PC-3 (cell line): ENCODE measurements at places on chromosomes 6 and 20. TPM values are rescaled to one million over a fixed set of nuclear protein-coding genes. Genes with fewer than 3 reads are reported as not detected.

Gene BPI
- not detected in 2 replicates for total RNA-seq

Gene MAFB
- total RNA-seq: 0.04 TPM in 1 of 2 replicates, not detected in the other

Gene ARMH2
- not detected in 2 replicates for total RNA-seq

Gene ATF6B
- 33.4 and 35.7 TPM in 2 replicates for total RNA-seq

Gene EPB41L2
- 26.9 and 39.9 TPM in 2 replicates for total RNA-seq

Gene SGK2
- total RNA-seq: 3.0 and 6.6 TPM in 2 replicates

- no peak for DNase-seq
Measured at GRCh38 chr6:127586372-127586771, 9.4 kb downstream of the C6orf58 start.

DNA sequence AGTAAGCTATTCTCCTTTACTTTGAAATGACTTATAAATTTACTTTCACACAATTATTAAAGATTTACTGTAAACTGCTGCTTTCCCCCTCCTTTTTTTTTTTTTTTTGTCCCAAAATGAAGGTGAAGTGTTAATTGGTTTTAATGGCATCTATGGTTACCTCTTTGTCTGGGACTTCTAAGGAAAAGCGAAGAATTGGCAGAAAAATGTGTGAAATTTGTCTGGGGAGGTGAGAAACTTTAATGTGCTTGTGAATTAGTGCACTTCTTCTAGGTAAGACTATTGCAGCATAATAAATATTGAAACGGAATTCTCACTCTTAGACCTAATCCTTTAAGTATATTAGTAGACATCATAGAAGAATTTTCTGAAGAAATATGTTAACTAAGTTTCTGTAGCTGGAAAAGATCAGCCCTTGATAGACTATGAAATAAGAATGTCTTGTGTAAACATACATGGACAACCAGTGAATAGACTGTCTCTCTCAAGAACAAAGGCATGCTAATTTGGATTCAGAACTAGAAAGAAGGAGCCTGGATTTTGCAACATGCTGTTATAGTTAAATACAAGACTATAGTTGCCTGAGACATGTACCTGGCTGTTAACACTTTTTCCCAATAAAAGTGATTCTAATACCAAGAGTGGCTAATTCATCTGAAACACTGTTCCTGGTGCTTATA lies 23.9 kb downstream of the FLRT3 start:
- no peak for DNase-seq

GRCh38 chr6:94289131-94289530 lies 869.8 kb upstream of the EPHA7 start:
- DNase-seq: no peak

DNA sequence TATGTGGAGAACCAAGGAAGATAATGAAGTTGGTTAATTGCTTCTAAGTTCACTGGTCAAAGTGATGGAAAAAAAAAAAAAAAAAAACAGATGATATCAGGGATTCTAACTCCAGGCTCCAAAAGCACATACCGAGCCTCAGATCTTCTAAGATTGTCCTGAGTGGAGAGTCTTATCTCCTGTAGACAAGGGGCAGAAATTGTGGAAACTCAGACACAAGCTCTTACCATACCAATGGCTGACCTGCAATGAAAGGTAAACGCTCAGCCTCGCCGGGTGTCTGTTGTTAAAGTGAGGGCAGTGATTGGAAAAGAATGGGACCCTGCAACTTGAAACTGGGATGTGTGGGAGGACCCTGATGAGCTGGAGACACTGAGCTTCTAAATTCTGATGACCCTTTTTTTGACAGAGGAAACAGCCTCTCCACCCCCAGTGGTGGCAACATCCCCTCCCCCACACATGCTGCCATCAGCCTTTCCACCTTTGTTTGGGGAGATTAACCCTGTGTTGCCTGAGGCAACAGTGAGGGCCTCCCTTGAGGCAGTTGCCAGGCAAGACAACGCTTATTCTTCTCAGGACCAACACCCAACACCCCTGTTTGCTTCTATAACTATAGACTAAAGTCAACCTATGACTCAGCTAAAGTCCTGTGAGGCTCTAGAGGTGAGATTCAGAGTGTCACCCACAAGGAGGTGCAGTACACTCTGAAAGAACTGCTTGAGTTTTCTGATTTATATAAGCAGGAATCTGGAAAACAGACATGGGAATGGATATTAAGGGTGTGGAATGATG lies 154.0 kb downstream of the THBS2 start:
- peak; percentile 29 for DNase-seq

GRCh38 chr6:36955671-36956445 lies 1.3 kb downstream of the PI16 start:
- DNase-seq: peak; percentile 81

GRCh38 chr6:48426636-48427035 lies 315.6 kb upstream of the PTCHD4 start:
- peak; percentile 40 for DNase-seq

GRCh38 chr20:61370841-61371303 lies 118.8 kb downstream of the CDH4 start:
- DNase-seq: no peak

DNA sequence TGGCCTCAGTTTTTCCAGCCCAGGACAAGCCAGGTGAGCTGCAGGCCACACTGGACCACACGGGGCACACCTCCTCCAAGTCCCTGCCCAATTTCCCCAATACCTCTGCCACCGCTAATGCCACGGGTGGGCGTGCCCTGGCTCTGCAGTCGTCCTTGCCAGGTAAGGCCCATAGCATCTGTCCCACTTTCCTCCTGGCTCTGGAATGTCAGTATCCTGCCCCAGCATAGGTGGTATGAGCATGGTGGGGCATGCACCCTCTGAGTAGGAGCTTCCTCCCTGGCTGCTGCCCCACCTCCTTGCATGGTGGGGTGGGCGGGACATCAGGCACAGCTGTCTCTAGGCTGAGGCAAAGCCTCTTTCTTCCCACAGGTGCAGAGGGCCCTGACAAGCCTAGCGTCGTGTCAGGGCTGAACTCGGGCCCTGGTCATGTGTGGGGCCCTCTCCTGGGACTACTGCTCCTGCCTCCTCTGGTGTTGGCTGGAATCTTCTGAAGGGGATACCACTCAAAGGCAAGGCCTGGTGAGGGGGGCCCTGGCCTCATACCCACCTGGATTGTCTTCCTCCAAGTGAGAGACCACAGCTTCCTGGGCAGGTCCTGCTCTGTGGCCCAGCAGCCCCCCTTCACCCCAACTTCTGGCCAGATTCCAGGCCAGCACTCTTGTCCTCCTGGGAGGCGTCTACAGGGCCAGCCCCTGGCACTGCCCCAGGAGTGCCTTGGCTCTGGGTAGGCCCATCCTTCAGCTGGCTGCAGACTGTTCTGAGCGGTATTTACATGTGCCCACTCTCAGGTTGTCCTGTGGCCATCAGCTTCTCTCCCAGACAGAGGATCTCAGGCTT lies 9.1 kb downstream of the PI16 start:
- no peak for DNase-seq

- peak; percentile 53 for DNase-seq
Measured at GRCh38 chr20:18773566-18773965, 40.0 kb upstream of the SCP2D1 start.
